ENCODE measurements at places on chromosomes 4 and X.

DNA sequence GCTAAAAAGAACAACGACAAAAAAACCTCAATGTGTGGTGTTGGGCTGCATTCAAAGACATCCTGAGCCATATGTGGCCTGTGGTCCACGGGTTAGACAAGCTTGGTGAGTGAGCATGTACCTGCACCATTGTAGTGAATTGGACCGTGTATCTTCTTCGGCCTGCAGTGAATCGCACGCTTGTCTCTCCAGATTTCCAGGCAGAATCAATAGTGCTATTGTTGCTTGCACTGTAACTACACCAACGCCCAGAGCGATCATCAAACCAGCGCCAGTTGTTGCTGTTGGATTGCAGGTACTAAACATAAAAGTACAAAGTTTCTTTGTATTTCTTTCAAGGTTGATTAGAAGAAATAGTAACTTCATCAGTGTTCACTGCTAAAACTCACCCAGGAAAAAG, 101.6 kb downstream of the HUWE1 start:
- no peak for DNase-seq

- no peak for DNase-seq
These were observed 34.2 kb upstream of the CSN1S1 start for GRCh38 chr4:69896530-69897116.

DNA sequence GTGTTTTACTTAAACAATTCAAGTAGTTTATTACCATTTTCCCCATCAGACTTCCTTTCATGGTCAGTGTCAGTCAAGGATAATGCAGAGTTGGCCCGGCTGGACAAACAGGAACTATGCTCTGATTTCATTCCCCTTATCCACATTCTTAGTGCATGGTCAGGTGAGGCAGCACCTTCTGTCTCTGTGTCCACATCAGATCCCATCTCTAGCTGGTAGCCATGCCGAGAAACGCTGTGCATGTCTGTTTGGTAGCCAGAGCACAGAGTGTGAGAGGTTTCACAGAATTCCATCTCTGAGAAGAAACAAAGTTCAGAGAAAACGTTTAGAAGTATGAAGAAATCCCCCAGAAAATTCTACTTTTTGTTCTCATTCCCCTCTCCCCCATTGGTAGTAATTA, 423.7 kb upstream of the TEX13C start:
- DNase-seq: peak; percentile 58

GRCh38 chrX:43530837-43531236, 125.3 kb upstream of the MAOA start:
- DNase-seq: no peak

GRCh38 chrX:77450996-77451395, 3.8 kb downstream of the FGF16 start:
- DNase-seq: no peak

- no peak for DNase-seq
These were observed 360.7 kb downstream of the PCDH7 start for GRCh38 chr4:31080887-31081286.

DNA sequence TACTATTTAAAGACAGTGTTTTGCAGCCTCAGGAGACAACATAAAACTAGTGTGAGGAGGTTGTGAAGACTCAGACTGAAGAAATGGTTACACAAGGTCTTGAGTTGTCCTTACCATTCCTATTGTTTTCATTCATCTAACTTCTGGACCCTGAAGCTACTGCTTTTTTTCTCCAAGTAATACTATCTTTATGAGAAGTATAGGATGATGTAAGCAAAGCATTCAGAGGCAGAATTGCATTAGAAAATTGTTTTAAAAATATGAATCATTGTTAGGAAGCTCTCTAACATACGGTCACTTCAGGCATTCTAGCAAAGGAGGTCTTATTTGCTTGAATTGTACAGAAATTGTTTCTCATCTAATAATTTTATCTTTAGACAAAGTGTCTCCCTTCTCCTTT, 357.8 kb downstream of the TLL1 start:
- no peak for DNase-seq

- DNase-seq: no peak
These were observed 909.1 kb downstream of the FAT4 start for GRCh38 chr4:126223784-126224407.

DNA sequence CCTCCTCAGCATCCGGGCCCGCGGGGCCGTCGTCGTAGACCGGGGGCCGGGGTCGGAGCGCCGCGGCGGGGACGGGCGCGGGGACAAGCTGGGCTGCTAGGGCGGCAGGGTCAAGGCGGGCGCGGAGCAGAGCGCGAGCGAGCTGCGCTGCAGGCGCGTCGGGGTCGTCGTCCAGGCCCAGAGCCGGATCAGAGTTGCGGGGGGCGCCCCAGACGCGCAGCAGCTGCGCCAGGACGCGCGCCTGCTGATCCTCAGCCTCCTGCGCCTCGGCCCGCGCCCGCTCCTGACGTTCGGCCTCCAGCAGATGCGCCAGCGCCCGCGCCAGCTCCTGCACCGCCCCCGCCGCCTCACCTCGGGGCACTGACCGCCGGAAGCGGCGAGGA, 3.5 kb downstream of the PCSK1N start:
- DNase-seq: no peak
